Natural killer cell (primary cell): ENCODE measurements at places on chromosomes 16 and 17. TPM values are rescaled to one million over a fixed set of nuclear protein-coding genes. Genes with fewer than 3 reads are reported as not detected.

DNA sequence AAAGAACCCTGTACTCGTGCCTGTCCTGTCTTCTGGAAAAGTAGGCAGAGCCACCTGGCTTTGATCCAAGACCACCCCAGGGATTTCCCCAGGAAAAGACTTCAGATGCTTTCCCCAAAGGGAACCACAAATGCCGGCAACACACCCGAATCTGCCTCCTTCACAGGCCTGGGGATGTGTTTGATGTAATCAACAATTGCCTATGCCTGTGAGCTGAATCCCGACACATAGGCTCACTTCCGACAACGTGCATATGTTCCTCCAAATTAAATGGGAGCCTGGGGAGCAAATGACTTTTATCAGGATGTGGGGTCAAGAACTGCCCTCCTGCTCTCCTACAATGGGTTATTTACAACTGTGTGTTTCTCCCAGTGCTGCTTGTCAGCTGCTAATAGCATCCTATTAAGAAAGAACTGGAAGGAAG lies 535.2 kb upstream of the CDH11 start:
- no peak overlapping the region for H3K27ac ChIP-seq
- H3K4me1 ChIP-seq, result no peaks in the 10 kb centered on the region
- H3K27me3 ChIP-seq, result no peaks in the 10 kb centered on the region
- no peak for DNase-seq
- H3K36me3 ChIP-seq, result no peaks in the 10 kb centered on the region

The PIMREG gene
- 0.78 TPM for total RNA-seq

- no peaks in the 10 kb centered on the region for H3K36me3 ChIP-seq
- no peaks in the 10 kb centered on the region for H3K27me3 ChIP-seq
- peak within 1 kb of the TSS; percentile 95 for H3K27ac ChIP-seq
- DNase-seq, result no peak
- H3K4me3 ChIP-seq, result peak within 1 kb of the TSS; percentile 77
These were observed at the start of gene HOXB2 for GRCh38 chr17:48545022-48545375. Gene HOXB2, minus strand, starts transcription at chr17:48545109. Its CDS starts 198 bp downstream, at chr17:48544911.

The FBXW10 gene
- not detected for total RNA-seq

The TMEM204 gene
- total RNA-seq, result 14.1 TPM

The KRTAP4-6 gene
- not detected for total RNA-seq

- H3K4me3 ChIP-seq, result peak overlapping the region; percentile 92
- no peak for DNase-seq
- H3K36me3 ChIP-seq, result no peaks in the 10 kb centered on the region
- no peak overlapping the region for H3K27ac ChIP-seq
These were observed 793 bp downstream of the COG7 start for GRCh38 chr16:23452221-23452571.

DNA sequence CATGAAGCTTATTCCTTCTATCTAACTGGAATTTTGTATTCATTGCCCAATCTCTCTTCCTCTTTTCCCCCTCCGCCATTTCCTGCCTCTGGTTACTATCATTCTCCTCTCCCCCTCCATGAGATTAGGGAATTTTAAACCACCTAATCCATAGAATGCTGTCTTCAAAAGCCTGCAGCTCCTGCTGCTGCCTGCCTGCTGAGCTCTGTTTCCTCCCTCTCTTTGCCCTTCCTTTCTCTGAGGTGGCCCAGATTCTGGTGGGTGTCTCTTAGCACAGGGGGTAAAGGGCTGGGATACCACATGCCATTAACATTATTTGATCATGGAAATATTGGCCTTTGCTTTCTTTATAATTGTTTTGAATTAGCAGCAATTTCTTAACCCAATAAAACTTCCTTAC lies 241.6 kb downstream of the CNTNAP4 start:
- no peak for DNase-seq
- no peaks in the 10 kb centered on the region for H3K4me1 ChIP-seq
- H3K27ac ChIP-seq, result no peak overlapping the region
- no peak overlapping the region for H3K4me3 ChIP-seq
- H3K36me3 ChIP-seq, result no peaks in the 10 kb centered on the region

DNA sequence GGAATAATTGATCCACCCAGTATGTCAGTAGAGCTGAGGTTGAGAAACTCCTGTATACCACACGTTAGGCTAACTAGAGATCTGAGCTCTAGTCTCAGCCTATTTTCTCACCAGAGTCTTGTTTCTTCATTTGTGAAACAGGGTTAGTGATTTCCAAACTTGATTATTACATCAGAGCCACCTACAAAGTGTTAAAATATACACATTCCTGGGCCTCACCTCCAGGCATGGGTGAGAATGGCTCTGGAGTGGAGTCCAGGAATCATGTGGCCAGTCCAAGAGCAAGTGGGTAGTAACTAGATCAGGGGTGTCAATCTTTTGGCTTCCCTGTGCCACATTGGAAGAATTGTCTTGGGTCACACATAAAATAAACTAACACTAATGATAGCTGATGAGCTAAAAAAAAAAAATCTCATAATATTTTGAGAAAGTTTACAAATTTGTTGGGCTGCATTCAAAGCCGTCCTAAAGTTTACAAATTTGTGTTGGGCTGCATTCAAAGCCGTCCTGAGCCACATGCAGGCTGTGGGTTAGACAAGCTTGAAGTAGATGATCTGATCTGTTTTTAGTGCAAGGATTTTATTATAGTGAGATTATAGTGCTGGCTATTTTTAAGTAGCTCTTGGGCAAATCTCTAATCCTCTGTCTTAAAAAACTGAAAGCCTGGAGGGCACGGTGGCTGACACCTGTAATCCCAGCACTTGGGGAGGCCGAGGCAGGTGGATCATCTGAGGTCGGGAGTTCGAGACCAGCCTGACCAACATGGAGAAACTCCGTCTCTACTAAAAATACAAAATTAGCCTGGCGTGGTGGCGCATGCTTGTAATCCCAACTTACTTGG lies 20.4 kb downstream of the PRCD start:
- DNase-seq, result peak; percentile 20
- H3K27me3 ChIP-seq, result no peaks in the 10 kb centered on the region
- no peak overlapping the region for H3K4me3 ChIP-seq
- H3K4me1 ChIP-seq, result peaks cover 38% of the 10 kb centered on the region
